ENCODE measurements at places on chromosomes 11 and 22.

- no peak for DNase-seq
Measured at GRCh38 chr11:73200256-73200655, 17.8 kb upstream of the P2RY2 start.

- DNase-seq: no peak
Measured at GRCh38 chr11:124310721-124311120, 3.0 kb downstream of the OR8D1 start.

- DNase-seq: no peak
Measured at GRCh38 chr11:78901831-78902230, 327.2 kb upstream of the NARS2 start.

- no peak for DNase-seq
Measured at GRCh38 chr22:38164551-38164918, 17.1 kb downstream of the PLA2G6 start.

- DNase-seq: no peak
Measured at GRCh38 chr11:74638869-74639268, 46.5 kb downstream of the POLD3 start.

GRCh38 chr11:57251491-57252104, 14.5 kb upstream of the APLNR start:
- DNase-seq: no peak

DNA sequence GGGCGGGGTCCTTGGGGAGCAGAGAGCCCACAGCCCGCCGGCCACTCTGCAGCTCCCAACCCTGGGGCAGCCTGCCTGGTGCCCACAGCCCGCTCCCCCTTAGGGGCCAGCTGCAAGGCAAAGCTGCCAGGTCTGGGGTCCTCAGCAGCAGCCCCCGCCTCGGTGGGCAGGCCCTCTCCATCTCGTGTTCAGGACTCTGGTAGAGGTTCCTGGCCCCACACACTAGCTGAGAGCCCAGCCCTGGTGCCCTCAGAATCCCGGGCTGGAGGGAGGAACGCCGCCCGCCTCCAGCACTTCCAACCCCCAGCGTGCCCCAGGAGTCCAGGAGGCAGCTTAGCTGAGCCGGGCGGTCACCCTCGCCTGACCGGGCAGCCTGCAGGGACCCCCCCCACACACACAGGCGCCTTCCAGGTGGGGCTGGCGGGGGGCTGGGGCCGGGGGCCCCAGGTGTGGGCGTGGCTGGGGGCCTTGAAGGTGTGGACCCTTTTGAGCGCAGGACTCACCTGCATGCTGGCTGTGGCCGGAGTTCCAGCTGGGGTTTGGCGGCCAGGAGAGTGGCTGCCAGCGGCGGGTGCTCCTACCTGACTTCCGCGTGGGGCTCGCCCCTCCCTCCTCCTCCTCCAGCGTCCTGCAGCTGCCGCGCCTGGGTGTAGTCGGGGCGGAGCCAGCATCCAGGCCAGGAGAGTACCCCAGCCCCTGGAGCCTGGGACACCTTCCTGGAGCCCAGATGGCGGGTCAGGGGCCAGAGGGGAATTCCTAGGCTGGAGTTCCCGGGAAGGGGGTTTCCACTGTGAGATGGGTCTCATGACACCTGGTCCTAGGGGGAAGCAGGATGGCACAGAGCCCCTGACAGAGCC, at the start of gene ANO9:
ANO9 (minus strand) TSS at position 594 of the 857 bp plus-strand sequence; CDS start at position 509, 85 bp downstream.
- peak; percentile 90 for DNase-seq

GRCh38 chr22:28106617-28107016, 187.6 kb upstream of the PITPNB start:
- DNase-seq: no peak

- DNase-seq: no peak
Measured at GRCh38 chr11:43557553-43558110, 122.9 kb upstream of the HSD17B12 start.

DNA sequence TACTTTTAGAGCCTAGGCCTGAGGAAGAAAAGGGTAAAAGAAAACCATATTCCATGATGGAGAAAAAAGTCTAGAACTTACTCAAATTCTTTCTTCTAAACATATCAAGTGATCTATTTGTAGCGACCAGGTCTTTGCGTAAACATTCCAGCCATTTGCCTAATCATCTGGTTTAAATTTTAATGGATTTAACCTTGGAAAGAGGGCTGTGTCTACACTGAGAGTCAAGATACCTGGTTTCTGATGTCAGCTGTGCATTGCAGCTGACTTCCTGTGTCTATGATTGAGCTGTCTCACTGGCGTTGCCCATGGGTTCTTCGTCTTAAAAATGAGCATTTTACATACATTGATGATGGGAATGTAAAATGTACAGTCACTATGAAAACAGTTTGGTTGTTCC, 10.0 kb upstream of the TMEM123 start:
- no peak for DNase-seq

GRCh38 chr11:12603143-12604088, 70.8 kb upstream of the TEAD1 start:
- no peak for DNase-seq

DNA sequence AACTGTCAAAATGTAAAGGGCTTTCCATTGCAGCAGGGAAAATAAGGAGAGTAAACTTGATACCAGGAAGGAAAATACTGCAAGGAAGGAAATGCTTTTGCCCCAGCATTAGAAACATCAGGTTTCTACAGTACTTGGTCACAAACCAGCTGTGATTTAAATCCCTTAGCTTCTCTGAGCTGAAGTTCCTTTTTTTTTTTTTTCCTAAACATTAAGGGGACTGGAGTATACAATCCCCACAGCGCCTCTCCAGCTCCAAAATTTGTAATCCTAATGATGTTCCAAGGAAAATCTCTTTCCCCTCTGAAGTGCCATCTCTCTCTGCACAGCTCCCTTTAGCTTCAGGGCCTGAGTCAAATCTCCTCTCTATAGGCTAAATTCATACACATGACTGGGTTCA, 220.5 kb upstream of the PITPNB start:
- DNase-seq: no peak

- DNase-seq: no peak
Measured at GRCh38 chr11:78265326-78265725, 76.6 kb downstream of the USP35 start.

- no peak for DNase-seq
Measured at GRCh38 chr11:131904756-131905155, 534.3 kb downstream of the NTM start.

GRCh38 chr22:49962012-49962750, 1.6 kb downstream of the PIM3 start:
- DNase-seq: peak; percentile 84

DNA sequence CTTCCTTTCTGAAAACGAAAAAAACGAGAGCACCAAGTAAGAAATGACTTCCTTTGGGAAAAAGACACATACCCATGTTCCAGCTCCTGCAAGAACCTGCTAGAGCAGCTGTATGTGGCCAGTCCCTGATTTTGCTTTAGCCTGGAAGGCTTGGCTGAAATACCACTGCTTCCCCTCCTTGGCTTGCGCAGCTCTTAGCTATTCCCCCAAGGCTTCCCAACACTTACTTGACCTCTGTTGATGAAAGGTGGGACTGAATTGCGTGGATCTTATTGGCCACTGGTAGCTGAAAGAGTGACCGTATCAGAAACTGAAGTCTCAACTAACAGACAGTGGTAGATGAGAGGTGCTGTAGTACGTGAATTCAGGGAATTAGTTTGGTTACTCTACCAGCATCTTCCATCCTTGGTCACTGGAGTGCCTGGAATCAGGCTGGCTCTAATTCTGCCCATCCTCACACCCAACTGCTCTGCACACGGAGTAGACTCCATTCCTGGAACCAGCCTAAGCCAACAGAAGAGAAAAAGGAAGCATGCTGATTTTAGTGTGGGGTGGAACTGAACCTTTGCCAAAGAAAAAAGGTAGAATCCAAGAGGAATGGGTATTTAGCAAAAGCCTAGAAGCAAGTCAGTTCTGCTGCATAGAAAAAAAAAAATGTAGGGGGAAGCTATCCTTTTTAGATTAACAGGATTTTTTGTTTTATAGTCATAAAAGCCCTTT, 73.8 kb upstream of the CRTAM start:
- no peak for DNase-seq

DNA sequence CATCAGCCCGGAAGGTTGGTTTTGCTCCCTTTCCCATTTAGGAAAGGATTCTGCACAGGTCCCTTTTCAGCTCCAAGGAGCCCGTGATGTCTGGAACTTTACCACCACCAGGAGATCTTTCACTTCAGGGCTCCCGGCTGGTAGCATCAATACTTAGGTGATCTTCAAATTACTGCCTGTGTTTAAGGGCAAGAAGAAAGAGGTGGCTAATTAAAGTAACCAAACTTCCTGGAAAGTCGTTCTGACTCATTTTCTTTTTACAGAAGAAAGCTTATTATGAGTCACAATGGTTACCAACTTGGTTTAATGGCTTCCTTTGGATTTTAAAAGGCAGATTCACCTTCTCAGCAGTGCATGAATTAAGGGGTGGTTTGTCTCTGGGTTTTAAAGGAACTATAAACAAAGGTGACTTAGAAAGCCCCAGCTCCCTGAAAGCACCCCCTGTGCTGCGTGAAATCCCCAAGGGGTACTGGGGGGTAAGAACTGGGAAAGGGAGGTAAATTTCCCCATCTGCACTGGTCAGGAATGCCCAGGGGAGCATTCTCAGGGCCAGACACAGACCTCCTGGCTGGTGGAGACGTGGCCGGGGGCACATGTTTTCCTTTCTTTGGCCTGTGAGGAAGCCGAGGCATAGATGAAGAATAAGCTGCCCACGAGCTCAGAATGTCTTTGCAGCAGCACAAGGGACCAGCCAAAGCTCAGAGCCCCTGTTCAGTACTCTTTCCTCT, 8.8 kb downstream of the POU2F3 start:
- no peak for DNase-seq

GRCh38 chr22:47552024-47552423, 789.6 kb downstream of the TBC1D22A start:
- no peak for DNase-seq

- no peak for DNase-seq
Measured at GRCh38 chr11:46357483-46357936, 10.2 kb downstream of the DGKZ start.

DNA sequence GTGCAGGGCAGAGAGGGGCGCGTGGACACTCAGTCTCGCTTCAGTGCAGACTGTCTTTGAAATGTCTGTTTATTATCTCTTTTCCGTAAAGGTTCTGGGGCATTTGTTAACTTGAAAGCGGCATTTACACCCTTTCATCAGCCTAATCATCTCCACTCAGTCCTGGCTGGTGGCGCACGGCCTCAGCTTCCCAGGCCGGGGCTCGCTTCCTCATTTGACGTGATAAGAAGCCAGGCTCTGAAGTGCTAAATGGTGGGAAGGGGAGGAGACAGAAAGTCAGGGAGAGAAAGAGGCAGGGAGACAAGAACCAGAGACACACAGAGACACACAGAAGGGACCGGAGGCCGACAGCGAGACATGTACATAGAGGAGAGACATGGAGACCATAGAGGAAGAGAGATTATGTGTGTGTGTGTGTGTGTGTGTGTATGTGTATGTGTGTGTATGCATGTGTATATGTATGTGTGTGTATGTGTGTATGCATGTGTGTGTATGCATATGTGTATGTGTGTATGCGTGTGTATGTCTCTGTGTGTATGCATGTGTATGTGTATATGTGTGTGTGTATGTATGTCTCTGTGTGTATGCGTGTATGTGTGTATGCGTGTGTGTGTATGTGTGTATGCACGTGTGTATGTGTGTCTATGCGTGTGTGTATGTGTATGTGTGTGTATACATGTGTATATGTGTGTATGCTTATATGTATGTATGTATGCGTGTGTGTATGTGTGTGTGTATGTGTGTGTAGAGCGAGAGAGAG, 101.5 kb downstream of the ST3GAL4 start:
- no peak for DNase-seq
